ENCODE measurements at places on chromosomes 1 and 21. TPM values are rescaled to one million over a fixed set of nuclear protein-coding genes. Genes with fewer than 3 reads are reported as not detected.

Gene PDE4B
- total RNA-seq, result 1.2 TPM

Gene BEND5
- total RNA-seq, result not detected

Gene BARHL2
- not detected for total RNA-seq

Gene MTR
- total RNA-seq, result 20.9 TPM

Gene RTCA
- total RNA-seq, result 32.9 TPM

Gene AJAP1
- total RNA-seq, result not detected

Gene PGLYRP4
- total RNA-seq, result not detected

Gene LIN28A
- total RNA-seq, result not detected

Gene CNST
- total RNA-seq, result 9.1 TPM

Gene PLCH2
- 1.5 TPM for total RNA-seq

Gene ESPN
- 18.6 TPM for total RNA-seq

Gene IPO13
- 25.0 TPM for total RNA-seq

Gene WNT3A
- total RNA-seq, result 0.53 TPM

Gene CR1L
- total RNA-seq, result not detected

DNA sequence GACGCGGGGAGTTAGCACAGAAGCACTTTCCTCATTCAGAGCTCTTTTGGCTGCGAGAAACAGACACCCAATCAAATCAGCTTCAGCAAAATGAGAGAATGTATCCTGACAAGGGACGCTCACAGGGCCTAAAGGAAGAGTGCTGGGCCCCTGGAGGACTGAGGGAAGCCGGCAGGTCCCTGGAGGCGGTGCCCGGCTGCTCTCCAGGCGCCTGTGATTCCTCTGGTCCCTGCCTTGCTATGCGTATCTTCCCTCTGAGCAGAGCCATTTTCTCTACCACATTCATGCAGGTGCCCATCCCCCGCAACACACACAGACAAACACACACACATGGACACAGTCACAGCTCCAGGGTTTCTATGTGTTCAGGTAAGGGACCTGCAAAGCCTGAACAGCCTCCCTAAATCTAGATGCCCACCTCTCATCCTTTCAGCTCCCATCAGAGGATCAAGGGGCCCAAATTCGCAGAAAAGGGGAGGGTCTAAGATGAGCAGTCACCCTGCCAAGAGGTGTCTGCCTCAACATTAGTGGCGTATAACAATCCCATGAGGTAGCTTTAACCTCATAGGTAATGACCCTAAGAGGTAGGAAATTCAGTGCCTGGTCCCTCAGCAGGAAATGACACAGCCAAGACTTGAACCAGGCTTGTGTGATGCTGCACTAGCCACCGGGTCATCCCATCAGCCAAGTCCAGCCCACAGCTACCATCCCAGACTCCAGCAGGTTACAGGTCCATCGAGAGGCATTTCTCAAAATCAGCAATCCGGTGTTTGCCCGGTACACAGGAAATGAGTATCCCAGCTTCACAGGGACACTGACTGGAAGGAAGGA, 29.0 kb downstream of the PTAFR start:
- no peak for DNase-seq

- no peak for DNase-seq
These were observed 131.6 kb upstream of the MROH9 start for GRCh38 chr1:170803711-170804110.

DNA sequence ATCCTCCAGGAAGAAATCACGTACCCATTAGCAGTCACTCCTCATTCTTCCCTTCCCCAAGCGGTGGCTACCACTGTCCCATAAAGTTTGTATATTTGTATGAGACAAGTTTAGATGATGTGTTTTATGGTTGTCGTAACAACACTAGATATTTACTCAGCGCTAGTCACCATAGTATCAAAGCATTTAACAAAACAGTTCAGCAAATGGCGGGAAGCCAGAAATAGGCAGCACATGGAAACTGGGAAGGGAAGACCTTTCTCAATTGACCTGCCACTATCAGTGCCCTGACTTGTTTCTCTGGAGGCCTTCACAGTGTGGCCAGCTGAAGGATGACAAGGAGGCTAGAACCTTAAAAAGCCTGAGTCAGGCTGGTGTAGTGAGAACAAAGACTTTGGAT, 31.1 kb downstream of the CNST start:
- peak; percentile 58 for DNase-seq

- DNase-seq, result no peak
These were observed 176.1 kb downstream of the CLIC6 start for GRCh38 chr21:34844924-34845238.

- peak; percentile 33 for DNase-seq
These were observed 32.9 kb upstream of the DIPK1A start for GRCh38 chr1:92994105-92994712.

DNA sequence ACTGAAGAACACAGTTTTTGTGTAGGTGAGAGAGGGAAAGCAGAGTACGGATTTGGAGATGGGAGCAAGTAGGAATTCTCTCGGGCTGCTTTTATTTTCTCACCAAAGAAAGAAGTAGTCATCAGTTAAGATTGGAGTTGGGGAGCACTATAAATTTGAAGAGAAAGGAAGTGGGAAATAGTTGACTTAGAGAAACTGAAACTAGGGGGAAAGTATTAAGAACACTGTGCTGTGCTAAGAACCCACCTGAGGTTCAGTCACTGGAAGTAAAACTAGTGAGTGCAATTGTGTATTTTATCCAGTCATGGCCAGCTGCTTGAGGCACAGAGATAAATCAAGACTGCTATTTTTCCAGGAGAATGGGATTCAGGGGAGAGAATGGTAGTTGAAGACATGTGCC, 37.4 kb downstream of the CLCC1 start:
- DNase-seq, result no peak

GRCh38 chr1:998995-999724, 737 bp downstream of the HES4 start:
- DNase-seq, result no peak

DNA sequence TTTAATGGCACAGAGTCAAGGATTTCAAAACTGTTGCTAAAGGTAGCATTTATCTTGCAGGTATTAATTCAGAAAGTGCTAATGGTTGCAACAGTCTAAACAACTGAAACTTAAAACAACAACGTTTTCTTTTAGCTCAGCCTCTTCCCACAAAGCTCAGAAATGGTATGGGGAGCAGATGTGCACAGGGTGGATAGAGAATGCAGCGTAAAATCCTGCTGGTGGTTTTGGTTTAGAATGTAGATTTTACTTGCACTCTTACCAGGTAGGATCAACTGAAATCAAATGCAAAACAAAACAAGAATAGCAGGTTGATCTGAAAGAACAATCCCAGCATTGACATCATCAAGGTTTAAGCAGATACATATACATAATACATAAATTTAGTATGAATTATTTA, 3.8 kb upstream of the LRRC8C start:
- DNase-seq, result no peak

- peak; percentile 53 for DNase-seq
These were observed 14.0 kb downstream of the GTF2B start for GRCh38 chr1:88877382-88877825.

DNA sequence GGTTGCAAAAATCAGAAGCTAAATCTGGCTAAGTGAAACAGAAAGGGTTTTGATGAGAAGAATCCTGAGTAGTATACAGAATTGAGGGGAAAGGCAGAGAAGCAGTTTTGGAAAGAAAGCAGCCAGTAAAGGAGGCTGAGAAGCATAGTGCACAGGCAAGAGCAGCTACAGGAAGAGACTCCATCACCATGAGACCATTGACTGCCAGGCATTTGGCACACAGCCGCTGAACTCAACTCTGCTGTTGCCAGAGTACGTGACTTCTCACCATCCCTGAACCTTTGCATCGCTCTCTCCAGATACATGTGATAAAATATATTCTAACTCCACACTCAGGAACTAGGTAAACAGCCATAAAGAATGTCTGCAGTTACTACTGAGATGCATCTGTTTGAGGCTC, 128.3 kb upstream of the C1orf21 start:
- DNase-seq, result no peak

GRCh38 chr21:29436143-29436542, 137.4 kb downstream of the BACH1 start:
- no peak for DNase-seq

DNA sequence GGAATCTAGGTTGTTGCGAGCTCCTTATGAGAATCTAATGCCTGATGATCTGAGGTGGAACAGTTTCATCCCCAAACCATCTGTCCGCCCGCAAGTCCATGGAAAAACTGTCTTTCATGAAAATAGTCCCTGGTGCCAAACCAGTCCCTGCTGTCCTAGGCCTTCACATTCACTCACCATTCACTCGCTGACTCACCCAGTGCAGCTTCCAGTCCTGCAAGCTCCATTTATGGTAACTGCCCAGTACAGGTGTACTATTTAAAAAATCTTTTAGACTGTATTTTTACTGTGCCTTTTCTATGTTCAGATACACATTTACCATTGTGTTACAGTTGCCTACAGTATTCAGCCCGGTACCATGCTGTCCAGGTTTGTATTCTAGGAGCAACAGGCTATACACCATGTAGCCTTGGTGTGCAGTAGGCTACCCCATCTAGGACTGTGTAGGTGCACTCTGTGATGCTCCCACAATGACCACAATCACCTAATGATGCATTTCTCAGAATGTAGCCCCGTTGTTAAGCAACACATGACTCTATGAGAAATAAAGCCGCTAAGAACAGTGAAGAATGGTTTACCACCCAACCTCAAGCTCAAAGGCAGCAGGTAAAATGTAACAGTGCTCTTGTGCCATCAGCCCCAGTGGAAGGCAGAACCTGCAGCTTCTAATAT, 2.4 kb downstream of the ECHDC2 start:
- DNase-seq, result no peak

GRCh38 chr21:44263768-44264167, 2.1 kb upstream of the DNMT3L start:
- no peak for DNase-seq

DNA sequence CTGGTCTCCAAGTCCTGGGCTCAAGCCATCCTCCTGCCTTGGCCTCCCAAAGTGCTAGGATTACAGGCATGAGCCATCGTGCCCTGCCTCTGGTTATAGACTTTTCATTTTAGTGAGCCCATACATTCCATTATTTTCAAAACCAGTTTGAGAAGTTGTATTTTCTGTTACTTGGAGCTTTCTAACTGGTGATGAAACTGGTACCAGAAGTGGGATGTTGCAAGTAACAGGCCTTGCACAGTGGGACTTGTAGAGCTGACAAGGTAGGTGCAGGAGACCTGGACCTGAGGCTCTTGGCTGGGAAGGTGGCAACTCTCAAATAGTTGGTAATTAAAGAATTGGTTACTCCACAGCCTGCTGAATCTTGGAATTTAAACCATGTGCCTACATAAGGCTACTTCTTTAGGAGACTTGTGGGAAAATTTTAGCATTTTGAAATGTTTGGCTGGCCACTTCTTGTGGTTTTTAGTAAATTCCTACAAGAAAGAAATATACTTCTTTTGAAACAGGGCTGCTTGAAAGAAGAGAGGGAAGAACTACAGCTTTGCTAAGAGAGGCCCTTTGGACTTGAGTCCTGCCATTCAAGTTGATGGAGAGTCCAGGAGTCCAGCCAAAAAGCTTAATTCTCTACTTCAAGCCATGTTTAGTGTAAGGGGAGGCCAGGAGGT, 9.8 kb upstream of the ALPL start:
- no peak for DNase-seq

GRCh38 chr1:181568736-181569135, 85.4 kb downstream of the CACNA1E start:
- DNase-seq, result no peak

GRCh38 chr1:75392278-75392677, 218.6 kb downstream of the SLC44A5 start:
- DNase-seq, result no peak

DNA sequence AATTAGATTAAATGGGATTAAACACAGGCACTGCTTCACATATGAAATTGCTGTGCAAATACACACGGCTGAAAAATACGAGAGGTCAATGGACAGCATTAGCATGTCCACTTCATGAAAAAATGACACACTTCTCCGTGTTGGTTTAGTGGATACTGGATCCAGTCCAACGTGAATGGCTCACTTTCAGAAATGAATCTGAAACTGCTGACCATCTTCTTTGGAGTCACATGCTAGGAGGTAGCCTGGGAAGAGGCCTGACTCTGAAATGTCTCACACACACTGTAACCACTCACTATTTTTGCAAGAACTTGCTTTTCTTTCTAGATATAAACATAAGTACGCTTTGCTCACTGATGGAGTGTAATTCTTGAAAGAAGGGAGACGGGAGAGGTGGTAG, 127.3 kb downstream of the HLCS start:
- DNase-seq, result no peak

GRCh38 chr1:7335224-7335879, 435.7 kb upstream of the VAMP3 start:
- no peak for DNase-seq

GRCh38 chr1:37722181-37723071, 30.1 kb downstream of the CDCA8 start:
- no peak for DNase-seq

DNA sequence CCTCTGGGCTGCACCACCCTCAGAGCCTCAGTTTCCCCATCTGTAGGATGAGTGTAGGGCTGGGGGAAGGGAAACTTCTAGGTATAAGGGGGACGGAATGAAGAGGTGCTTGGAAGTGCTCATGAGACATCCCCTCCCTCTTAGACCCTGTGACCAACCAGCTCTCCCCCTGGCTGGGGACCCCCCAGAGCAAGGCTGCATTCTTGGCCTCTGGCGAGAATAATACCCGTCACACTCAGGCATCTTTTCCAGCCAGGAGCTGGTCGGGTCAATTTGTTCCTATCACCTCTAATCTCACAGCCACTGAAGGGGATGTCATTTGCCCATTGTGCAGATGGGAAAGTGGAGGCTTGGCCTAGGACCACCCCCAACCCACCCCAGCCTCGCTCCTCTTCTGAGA, 443.0 kb downstream of the PTPRU start:
- DNase-seq, result no peak

DNA sequence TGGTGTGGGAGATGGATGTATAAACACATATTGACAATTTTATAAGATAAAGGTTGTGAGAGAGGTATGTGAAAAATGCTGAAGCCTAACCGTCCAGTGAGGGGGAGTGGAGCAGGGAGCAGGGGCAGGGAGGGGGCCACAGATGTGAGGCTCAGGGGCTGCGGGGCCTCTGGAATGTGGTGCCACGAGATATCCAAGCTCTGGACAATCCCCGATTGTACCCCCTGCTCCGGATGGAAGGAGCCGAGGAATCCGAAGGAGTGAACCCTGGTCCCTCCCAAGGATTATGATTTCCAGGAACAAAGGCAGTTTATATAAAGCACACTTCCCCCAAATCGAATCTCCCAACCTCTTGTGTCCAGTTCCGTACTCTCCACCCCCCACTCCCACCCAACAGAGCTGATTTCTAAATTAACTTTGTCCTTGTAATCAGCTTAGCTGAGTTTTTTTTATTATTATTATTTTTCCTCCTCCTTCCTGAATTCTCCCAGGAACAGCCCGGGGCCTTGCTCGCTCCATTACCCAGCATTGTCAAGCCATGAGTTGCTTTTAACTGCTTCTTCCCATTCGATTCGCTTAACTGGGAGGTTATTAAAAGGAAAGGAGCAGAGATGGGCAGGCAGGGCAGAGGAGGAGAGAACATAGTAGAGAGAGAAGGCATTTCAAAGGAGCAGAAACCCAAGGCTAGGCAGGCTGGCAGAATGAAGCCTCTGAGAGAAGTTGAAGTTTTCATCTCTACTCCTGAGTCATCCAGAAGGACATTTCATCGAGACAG, 9.4 kb downstream of the KIRREL1 start:
- no peak for DNase-seq

DNA sequence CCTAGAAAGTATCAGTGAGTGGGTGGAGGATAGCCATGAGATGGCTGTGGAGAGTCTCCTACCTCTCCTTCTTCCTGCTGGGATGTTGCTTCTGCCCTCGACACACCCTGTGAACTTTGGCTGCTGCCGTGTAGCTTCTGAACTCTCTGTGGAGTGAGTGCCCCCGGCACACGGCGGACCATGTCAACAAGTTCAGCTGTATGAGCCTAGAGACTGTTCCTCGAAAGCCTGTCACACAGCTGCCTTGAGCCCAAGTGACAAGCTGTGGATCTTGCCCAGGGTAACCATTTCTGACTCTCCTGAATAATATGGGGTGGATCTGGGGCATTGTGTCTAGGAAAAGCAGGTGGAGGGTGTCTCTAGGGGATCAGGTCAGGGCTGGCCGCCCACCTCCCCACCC, 143.2 kb downstream of the NOS1AP start:
- no peak for DNase-seq

Data from PC-9 (cell line).